Heart right ventricle (tissue), 16 donors: ENCODE measurements at places on chromosomes 3 and 15. TPM values are rescaled to one million over a fixed set of nuclear protein-coding genes. Genes with fewer than 3 reads are reported as not detected.
A peak's percentile ranks its signal among the peaks of the same experiment; 100 is the strongest.

DNA sequence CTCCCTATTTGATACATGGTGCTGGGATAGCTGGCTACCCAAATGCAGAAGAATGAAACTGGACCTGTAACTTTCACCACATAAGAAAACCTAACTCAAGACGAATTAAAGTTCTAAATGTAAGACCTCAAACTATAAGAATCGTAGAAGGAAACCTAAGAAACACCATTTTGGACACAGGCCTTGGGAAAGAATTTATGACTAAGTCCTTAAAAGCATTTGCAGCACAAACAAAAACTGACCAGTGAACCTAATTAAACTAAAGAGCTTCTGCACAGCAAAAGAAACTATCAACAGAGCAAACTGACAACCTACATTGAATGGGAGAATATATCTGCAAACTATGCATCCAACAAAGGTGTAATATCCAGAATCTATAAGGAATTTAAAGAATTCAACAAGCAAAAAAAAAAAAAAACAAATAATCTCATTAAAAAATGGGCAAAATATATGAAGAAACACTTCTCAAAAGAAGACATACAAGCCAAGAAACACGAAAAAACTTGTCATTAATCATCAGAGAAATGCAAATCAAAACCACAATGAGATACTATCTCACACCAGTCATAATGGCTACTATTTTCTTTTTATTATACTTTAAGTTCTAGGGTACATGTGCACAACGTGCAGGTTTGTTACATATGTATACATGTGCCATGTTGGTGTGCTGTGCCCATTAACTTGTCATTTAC is 37.0 kb downstream of the HDGFL3 start:
- no peak for DNase-seq
- H3K27ac ChIP-seq, result no peak overlapping the region
- H3K4me1 ChIP-seq, result peaks cover 4% of the 10 kb centered on the region
- no peak overlapping the region for H3K4me3 ChIP-seq
- no peaks in the 10 kb centered on the region for H3K36me3 ChIP-seq

DNA sequence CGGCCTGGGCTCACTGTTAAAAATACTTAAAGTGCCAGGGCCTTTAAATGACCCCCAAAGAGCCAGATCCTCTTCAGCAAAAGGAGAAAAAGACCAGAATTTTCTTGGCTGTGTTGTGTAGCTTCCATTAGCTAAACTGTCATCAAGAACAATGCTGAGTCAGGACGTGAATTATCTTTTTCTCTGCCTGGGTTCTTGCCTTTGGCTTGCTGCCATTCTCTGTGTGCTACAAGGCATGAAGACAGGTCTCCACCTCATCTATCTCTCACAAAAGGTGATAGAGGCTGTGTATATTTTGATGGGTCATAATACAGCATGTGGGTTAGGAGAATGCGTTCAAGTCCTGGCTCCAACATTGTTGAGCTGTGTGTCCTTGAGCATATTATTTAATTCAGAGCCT is 52.4 kb upstream of the SELENOK start:
- H3K4me3 ChIP-seq, result no peak overlapping the region
- DNase-seq, result no peak
- H3K27ac ChIP-seq, result no peak overlapping the region
- H3K36me3 ChIP-seq, result no peaks in the 10 kb centered on the region
- H3K27me3 ChIP-seq, result peaks cover 26% of the 10 kb centered on the region

DNA sequence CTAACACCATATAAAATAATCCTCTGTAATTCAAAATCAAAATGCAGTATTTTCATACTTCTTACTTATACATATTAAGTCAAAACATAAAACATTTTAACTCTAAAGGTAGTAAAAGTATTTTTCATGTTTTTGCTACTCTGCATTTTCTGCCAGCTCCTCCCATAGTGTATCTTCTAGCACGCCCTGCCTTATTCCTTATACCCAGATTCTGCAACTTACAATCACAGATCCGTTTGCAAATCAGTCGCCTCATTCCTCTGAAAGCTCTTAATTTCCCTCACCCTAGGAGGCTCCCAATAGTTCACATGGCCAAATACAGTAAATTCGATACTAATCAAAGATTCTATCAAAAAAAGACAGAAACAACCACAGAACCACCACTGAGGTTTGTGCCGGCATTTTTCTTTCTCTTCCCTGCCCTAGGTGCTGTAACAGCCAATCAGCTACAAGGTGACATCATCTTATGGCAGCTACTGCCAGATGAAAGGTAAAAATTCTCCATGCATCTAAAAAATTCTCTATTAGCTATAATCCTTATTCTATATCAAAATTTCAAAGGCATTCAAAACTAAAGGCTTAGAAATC is 72.9 kb downstream of the CLASP2 start:
- peaks cover 6% of the 10 kb centered on the region for H3K36me3 ChIP-seq
- H3K4me3 ChIP-seq, result peak overlapping the region; percentile 9
- no peak for DNase-seq
- H3K27ac ChIP-seq, result no peak overlapping the region
- H3K27me3 ChIP-seq, result no peaks in the 10 kb centered on the region

DNA sequence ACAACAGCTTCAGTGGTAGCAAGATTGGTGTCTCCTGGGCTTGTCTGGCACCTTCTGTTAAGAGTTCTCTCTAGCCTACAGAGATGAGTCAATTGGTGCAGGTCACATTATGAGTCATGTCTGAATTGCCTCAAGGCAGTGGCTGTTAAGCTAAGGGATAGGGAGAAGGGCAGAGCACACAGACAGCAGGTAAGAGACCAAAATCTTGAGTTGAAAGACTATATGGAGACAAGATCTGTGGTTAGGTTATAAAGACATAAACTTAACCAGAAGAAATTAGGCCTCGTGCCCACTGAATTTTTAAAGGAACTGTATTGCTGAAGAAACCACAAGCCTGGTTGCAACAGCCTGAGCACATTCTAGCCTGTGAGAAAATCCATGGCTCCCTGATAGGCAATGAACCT is 19.2 kb upstream of the KPNA1 start:
- no peaks in the 10 kb centered on the region for H3K4me1 ChIP-seq
- H3K27ac ChIP-seq, result no peak overlapping the region
- H3K27me3 ChIP-seq, result no peaks in the 10 kb centered on the region
- DNase-seq, result no peak

- H3K36me3 ChIP-seq, result no peaks in the 10 kb centered on the region
- no peak overlapping the region for H3K27ac ChIP-seq
- no peaks in the 10 kb centered on the region for H3K27me3 ChIP-seq
- H3K4me1 ChIP-seq, result no peaks in the 10 kb centered on the region
Observed at GRCh38 chr3:173800154-173800553, 402.6 kb downstream of the NLGN1 start.

DNA sequence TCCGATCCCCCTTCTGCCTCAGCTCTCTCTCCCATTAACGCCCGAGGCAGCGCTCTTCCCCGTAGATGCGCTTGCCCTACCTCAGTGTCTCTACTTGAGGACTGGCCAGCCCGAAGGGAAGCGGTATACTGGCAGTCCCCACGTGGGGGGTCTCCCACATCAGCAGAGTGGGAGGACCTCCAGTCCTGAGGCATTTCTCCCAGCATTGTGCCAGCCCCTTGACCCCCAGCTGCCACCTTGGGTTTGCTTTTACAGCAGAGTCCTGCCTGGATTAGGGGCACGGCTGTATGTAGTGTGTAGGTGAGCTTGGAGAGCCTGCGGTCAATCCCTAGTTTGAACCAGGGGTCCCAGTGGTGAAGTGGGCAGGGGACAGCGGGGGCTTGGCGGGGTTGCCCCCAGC is 767 bp downstream of the SEMA3F start:
- H3K4me1 ChIP-seq, result peaks cover 53% of the 10 kb centered on the region
- H3K4me3 ChIP-seq, result peak overlapping the region; percentile 59
- peak overlapping the region; percentile 88 for H3K27ac ChIP-seq
- no peak for DNase-seq
- no peaks in the 10 kb centered on the region for H3K36me3 ChIP-seq

- H3K4me3 ChIP-seq, result no peak overlapping the region
- H3K27me3 ChIP-seq, result no peaks in the 10 kb centered on the region
Observed at GRCh38 chr3:185342459-185343174, 20.3 kb upstream of the MAP3K13 start.

- no peak for DNase-seq
- H3K27ac ChIP-seq, result no peak overlapping the region
- H3K4me3 ChIP-seq, result no peak overlapping the region
Observed at GRCh38 chr15:57079931-57080620, 161.6 kb downstream of the TCF12 start.

DNA sequence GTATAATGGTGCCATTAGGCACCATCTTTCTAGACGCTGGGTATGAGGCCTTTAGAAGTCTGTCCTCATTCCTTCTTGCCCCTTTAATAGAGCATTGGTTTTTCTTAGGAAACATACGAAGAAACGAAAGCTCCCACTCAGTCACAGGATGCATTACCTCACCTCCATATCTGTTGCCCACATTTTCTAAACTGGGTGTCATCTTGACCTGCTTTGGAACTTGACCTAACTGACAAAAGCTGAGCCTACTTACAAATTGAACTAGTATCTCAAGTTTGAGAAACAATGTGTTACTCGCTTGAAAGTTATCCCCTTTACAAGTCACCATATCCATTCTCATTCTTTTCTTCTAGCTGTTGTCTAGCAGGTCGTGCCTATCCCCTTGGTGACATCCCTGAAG is 102.7 kb downstream of the VPS8 start:
- H3K27ac ChIP-seq, result no peak overlapping the region
- H3K4me1 ChIP-seq, result no peaks in the 10 kb centered on the region
- no peaks in the 10 kb centered on the region for H3K27me3 ChIP-seq
- H3K4me3 ChIP-seq, result no peak overlapping the region
- no peak for DNase-seq

DNA sequence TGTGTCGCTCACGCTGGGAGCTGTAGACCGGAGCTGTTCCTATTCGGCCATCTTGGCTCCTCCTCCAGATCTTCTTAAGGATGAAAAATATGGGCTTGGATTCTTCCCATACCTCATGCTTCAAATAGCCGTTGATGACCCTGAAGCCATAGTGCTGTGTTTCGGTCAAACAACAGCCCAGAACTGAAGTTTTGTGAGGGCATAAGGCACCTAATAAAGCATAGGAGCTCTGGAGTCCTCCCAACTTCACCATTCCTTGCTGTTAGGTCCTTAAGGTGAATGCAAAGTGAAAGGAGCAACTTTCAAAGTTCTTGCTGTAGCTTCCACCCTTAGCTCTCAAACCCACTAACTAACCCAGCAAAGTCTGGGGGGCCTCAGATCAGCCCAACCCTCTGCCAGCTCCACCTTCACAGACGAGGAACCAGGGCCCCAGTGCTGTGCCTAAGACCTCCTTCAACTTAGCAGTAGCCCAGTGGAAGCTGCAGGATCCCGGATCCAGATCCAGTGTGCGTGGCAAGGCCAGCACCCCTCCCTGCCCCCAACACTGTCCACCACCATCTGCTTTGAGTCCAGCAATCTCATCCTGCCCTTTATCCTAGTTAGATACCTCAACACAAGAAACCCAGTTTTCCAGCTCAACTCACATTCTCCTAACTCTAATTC is at the start of gene GRK7:
TSS of gene GRK7 (plus strand) at position 321 of the 663 bp plus-strand sequence. CDS start 14,877 bp downstream, outside the sequence.
- no peaks in the 10 kb centered on the region for H3K36me3 ChIP-seq
- H3K27ac ChIP-seq, result no peak within 1 kb of the TSS
- no peaks in the 10 kb centered on the region for H3K27me3 ChIP-seq
- no peaks in the 10 kb centered on the region for H3K4me1 ChIP-seq
- no peak for DNase-seq

GUCA1C gene
- not detected for total RNA-seq

TEX55 gene
- total RNA-seq, result not detected

GCNT3 gene
- 0.50 TPM for total RNA-seq

SKOR1 gene
- 0.07 TPM for total RNA-seq

TTLL13 gene
- total RNA-seq, result 0.23 TPM

THSD4 gene
- total RNA-seq, result 212 TPM

DOCK3 gene
- 5.9 TPM for total RNA-seq

GP5 gene
- total RNA-seq, result 0.13 TPM
